ENCODE measurements at places on chromosomes 5 and 9.
A peak's percentile ranks its signal among the peaks of the same experiment; 100 is the strongest.

DNA sequence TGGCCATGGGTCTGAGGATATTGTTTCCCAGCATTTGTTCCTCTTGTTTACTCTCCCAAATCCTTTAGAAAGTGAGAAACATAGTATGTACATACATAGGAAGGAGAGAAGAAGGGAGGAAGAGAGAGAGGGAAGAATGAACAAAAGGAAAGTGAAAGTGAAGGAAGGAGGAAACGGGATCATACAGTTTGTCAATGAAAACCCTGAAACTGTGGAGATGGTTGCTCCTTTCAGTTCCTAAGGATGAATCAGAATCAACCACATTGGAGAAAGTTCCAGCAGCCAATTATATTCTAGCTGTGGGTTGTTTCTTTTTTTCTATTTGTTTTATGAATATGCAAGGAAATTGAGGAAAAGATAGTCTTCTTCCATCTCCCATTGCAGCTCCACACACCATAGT is 396.5 kb downstream of the MLLT3 start:
- ATAC-seq, result no peak

DNA sequence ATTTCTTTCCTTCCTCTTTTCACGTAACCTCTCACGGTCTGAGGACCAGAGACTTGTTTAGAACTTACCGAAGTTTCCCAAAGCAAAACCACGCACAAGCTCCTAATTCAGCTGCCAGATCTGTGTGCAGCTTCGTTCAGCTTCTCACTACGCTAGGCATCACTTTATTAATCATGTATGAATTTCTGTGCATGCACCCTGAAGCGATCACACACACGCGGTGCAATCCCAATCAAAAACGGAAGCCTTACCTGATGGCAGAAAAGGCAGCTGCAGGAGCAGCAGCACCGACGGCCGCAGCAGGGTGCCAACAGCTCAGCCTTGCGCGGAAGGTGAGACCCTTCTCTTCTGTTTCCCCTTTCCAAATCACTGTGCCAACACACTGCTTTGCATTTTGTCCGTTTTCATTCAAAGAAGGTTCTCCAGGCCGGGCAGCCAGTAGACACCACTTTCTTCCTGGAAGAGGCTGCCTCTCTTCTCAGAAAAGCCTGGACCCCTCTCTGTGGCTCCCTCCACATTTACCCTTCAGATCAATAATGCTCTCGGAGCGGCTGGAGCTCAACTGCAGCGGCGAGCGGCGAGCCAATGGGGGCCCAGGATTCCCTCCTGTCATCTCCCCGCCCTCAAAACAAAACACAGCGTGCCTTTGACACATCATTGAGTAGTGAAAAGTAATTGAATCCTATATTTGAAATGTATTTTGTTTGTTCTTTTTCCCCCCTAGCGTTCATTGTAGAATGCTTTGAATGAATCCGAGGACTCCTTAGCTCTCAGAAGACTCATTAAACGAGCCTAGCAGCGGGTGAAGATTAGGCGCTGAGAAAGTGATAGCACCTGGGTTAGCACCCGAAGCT is at the start of gene CDH12:
Gene CDH12, minus strand, starts transcription at position 538 of the 854 bp plus-strand sequence.
- ATAC-seq, result no peak

DNA sequence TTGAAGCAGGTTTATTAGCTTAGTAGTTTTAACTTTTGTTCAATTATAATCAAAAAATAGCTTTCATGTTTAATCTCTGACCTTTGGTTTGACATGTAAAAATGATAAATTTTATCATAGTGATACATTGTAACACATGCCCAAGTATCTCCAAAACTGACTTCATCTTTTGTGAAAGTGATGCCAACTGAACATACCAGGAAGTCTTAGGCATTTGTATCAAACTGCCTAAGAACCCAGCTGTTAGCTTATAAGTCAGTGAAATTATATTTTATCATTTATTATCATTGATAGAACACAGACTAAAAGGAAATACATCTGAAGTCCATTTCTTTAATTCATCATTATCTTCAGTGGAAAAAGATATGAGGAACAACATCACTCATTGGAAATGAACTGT is 39.1 kb downstream of the NIPBL start:
- no peak for ATAC-seq

GRCh38 chr9:107749787-107750444 is 260.3 kb upstream of the KLF4 start:
- no peak for ATAC-seq

GRCh38 chr5:15321776-15322175 is 178.2 kb upstream of the FBXL7 start:
- ATAC-seq, result no peak

DNA sequence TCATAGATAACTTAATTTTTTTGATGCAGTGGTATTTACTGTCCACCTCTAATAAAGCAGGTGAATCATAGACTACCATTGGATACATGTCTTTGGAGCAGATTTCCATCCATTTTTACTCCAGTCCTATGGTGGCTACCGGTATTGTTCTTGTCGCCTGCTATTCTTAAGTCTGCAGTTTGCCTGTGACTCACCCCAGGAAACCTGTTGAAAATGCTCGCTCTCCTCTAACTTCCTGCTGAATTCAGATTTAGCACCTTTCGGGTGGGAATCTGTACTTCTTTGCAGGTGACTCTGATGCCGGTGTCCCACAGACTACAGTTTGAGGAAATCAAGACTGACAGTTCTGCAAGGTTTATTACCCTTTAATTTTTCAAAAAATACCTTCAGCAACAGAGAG is 58.8 kb upstream of the DHFR start:
- no peak for ATAC-seq

GRCh38 chr5:122111460-122111859 is 17.9 kb upstream of the ZNF474 start:
- no peak for ATAC-seq

DNA sequence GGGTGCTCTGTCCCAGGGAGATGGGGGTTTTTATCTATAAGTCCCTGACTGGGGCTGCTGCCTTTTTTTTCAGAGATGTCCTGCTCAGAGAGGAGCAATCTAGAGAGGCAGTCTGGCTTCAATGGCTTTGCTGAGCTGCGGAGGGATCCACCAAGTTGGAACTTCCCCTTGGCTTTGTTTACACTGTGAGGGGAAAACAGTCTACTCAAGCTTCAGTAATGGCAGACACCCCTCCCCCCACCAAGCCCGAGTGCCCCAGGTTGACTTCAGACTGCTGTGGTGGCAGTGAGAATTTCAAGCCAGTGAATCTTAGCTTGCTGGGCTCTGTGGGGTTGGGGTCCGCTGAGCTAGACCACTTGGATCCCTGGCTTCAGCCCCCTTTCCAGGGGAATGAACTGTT is 375.8 kb downstream of the RAB3C start:
- ATAC-seq, result no peak

- ATAC-seq, result no peak
Observed at GRCh38 chr5:113202746-113203716, 226.4 kb downstream of the DCP2 start.

DNA sequence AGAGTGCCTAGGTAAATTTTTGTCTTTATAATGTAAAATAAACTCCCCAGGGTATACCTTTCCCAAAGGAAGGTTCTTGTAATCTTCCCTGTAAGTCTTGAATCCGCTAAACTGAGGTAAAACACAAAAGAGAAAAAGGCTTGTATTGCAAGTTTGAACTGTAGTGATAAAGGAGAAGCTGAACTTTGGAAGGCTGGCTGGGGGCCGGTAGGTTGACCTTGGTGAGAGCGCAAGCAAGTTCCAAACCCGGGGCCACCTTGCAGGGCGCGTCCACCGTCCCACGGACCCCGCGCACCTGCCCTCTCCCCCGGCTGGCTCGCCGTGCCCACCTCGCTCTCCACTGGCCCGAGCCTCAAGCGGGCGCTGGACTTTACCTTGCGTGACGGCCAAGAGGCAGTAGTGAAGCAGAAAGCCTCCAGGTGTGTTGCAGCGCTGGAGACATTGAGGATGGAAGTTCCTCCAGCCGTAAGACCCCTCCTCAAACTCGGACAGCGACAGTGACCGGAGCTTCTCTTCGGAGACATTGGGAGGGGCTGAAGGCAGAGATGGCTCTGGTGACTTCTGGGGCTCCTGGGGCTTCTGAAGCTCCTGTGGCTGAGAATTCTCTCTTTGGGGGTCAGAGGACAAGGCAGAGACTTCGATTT is 428 bp downstream of the SLCO4C1 start:
- no peak for ATAC-seq

DNA sequence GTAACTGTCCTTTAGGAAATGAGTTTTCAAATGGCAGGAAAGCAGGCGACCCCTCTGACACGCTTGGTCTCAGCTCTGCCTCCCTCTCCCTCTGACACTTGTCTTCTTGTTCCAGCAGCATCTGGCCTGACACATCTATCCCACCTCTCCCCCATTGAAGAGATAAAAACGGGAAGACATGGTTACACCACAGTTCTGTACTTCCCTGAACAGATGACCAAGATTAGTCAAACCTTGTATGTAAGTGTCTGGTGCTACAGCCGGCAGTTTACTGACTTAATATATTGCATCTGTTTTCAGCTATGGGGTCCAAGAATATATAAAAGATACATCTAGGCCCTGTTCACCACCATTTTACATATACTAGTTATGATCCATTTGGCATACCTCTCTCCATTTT is 29.6 kb upstream of the MLLT3 start:
- no peak for ATAC-seq

DNA sequence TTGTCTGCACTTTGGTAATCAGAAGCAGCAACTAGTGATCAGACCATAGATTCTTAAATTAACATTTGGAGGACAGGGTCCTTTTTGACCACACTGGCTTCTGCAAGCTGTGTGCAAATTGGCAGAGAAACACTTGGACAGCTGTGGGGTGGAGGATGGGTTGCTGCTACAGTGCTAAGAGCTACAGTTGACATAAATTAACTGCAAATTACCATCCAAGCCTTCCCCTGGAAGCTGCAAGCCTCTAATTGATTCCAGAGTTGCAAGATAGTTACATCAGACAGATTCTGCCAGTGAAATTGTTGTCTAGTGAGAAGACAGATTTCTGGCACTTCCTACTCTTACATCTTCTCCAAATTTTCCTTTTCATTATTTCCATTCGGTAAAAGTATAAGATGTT is 517.7 kb downstream of the DIRAS2 start:
- ATAC-seq, result no peak

DNA sequence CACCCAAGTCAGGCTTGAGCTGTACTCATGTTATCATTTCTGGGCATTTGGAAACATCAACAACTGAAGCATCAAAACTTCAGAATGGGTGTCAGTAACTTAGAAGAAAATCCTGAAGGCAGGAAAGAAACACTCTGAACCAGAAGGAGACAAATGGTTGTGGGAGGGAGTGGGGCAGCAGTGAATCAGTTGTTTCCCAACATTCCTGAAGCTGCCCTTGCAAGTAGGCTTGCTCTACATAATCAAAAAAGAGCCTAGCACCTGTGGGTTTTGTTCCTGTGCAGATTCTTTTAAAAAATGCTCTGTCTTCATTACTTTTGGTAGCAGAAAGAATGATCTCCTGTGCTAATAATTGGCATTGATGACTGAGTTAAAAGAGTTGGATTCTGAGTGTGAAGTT is 424.2 kb upstream of the GRIA1 start:
- no peak for ATAC-seq

DNA sequence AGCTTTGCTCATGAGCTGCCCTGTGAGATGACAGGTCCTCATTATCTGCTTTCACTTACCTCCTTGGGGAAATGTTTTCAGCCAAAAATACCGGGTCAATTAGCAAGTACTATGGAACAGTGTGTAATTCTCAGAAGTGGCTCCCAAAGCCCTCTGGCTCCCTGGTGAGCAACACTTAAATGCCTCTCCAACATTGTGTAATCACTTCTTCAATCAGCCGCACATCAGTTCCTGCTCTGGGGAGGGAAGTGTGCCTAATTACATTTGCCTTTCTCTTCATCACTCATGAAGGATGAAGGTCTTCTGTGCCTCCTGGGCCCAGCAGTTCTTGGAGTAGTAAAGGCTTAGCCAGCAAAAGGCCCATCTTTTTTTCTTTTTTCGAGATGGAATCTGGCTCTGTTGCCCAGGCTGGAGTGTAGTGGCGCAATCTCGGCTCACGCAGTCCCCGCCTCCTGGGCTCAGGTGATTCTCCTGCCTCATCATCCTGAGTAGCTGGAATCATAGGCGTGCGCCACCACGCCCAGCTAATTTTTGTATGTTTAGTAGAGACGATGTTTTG is 23.1 kb downstream of the NIM1K start:
- no peak for ATAC-seq

GRCh38 chr9:126372716-126373115 is 46.1 kb downstream of the MVB12B start:
- ATAC-seq, result no peak

DNA sequence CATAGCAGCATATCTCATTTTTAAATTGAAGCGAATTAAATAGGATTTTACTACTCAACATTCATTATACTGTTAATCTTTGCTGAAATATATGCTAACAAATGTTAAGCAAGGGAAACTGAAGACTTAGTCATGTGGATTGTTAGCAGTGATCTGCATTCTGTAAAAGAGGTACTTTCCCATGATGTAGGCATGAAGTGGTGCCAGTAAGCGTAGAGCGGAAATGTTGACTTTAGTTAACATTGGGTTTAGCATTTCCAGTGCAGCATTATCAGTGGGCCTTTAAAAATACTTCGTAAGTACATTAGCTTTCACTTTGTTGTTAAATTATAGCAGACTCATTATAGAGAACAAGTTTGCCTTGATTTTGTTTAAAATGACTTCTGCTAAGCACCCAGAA is 130.3 kb downstream of the CDC42SE2 start:
- ATAC-seq, result peak; percentile 75

- ATAC-seq, result no peak
Observed at GRCh38 chr9:34777666-34778065, 67.7 kb upstream of the CCL21 start.

DNA sequence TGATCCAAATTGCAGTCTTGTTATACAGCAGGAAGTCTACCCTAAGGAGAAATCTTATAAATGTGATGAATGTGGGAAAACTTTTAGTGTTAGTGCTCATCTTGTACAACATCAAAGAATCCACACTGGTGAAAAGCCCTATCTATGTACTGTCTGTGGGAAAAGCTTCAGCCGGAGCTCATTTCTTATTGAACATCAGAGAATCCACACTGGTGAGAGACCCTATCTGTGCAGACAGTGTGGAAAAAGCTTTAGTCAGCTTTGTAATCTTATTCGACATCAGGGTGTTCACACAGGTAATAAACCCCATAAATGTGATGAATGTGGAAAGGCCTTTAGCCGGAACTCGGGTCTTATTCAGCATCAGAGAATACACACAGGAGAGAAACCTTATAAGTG is 10.4 kb downstream of the ZNF189 start:
- no peak for ATAC-seq

- no peak for ATAC-seq
Observed at GRCh38 chr5:35026941-35027340, 20.8 kb downstream of the AGXT2 start.

DNA sequence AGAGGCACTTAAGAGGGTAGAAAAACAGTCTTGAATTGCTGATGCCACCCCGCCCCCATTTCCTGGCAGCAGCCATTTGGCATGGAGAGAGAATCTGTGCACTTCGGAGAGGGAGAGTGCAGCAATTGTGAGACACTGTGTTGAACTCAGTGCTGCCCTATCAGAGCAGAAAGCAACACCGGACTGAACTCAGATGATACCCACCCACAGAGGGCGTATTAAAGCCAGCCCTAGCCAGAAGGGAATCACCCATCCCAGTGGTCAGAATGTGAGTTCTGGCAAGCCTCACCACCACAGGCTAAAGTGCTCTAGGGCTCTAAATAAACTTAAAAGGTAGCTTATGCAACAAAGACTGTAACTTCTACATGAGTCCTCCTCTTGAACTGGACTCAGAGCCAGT is 88.4 kb upstream of the RGS7BP start:
- ATAC-seq, result no peak

- ATAC-seq, result no peak
Observed at GRCh38 chr5:98825582-98826375, 52.3 kb downstream of the RGMB start.

GRCh38 chr9:35910613-35911359 is 1.5 kb downstream of the SPAAR start:
- ATAC-seq, result peak; percentile 59
